MCF 10A (cell line): ENCODE measurements at places on chromosomes 2 and 18. TPM values are rescaled to one million over a fixed set of nuclear protein-coding genes. Genes with fewer than 3 reads are reported as not detected.

DNA sequence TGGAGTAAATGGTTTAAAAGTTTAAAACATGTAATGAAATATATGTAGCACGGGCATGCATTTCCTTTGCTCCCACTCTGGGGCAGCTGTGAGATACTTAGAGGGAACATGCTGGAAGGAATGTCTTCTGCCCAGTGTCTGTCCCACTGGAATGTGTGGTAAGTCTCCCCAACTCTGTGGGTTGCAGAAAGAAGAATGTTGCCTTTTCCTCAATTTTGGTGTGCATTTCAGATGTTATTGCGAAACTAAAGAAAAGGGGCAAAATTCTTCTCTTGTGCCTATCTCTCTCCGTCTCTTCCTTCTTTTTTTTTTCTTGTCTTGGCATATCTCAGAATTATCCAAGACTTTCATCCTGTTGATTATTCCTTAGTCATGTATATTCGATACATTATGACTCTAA is 201.1 kb downstream of the SH3RF3 start:
- DNase-seq = peak; percentile 27

DNA sequence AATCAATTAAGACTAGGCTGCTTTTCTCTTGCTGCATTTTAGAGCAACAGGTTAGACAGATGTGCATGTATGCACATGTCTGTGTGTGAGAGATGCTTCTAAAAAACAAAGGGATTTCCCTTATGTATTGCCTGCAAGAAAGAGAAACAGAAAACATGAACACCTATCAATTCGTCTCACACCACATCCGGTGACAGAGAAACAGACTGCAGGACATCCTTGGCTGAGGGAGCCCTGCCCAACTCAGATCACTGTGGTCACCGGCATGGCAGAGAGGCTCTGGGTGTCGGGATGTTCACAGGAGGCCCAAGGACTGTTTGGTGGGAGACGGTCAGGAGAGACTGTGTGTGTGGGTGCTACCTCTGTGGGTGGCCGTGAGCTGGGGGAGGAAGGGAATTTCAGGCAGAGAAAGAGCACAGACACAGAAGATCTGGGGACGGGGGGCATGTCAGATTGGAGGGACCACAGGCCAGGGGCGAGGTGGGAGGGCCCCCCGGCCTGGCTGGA is 24.9 kb downstream of the FHL2 start:
- DNase-seq = no peak

IAH1 gene
- 74.7 and 82.3 TPM in 2 replicates for total RNA-seq

CD226 gene
- total RNA-seq = 2.6 and 3.4 TPM in 2 replicates

DNA sequence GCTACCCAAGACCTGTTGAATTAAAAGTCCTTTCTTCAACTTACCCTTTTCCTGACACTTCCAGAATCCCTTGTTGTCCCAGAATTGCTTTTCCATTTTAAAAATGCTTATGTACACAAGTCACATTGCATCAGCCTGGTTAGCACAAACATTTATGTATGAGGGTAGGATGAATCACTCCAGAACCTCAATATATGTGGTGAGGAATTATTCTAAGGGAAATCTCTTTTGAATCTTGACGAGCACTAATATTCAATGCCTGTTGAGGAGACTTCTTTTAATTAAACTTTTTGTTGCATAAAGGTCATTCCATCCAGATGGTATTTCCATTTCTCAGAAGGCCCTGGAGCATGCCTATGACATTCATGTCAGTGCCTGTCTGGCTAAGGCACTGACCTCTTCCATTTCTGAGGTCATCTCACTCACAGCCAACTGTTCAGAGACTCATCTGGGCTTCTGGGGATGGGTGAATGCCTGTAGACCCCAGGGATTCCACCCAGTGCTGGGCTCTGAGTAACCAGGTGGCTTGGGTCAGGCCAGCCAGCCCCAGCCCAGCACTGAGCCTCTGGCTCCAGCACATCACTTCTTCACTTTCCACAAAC is 28.2 kb downstream of the ACMSD start:
- peak; percentile 18 for DNase-seq

DNA sequence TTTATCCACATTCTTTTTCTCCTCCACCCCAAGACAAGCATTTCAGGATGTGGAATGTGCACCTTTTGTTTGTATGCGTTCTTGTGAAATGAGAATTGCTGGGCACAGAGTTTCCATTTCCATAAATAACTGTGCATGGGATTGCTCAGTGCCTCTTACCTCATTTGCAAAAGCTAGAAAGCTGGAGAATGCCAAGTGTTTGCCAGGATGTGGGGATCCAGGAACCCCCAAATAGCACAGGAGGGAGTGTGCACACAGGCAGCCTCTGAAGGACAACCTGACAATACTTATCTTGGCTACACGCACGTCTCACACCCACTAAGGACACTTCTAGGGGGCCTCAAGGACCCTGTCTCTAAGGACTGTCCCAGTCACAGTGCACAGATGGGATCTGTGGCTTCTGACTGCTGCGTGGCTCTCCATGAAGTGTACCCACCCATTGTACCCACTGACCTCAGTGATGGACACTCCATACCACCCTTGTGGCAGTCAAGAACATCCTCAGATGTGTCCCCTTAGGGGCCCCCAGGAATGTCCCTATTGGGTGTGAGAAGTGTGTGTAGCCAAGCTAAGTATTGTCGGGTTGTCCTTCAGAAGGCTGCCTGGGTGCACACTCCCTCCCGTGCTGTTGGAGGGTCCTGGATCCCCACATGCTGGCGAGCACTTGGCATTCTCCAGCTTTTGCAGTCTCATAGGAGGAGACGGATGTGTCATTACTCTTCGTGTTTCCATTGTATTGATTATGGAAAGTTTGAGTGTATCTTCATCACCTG is 38.4 kb downstream of the CAPN13 start:
- no peak for DNase-seq

- no peak for DNase-seq
These were observed 1393.6 kb upstream of the NXPH2 start for GRCh38 chr2:140173790-140174189.

DNA sequence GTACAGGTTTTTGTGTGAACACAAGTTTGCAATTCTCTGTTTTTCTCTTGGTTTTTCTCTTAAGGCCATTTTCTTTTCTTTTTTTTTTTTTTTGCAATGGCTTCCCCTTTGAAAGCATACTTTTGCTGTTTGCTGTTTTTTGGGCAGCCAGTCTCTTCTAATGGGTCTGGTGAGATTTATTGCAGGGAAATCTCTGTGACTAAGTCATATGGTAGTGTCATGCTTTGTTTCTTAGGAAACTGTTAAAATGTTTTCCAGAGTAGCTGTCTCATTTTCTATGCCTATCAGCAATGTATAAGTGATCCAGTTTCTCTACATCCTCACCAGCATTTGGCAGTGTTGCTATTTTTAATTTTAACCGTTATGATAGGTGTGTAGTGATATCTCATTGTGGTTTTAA is 27.9 kb upstream of the CDCA7 start:
- no peak for DNase-seq

- DNase-seq = no peak
These were observed 332.6 kb downstream of the RIT2 start for GRCh38 chr18:42782929-42783328.

DNA sequence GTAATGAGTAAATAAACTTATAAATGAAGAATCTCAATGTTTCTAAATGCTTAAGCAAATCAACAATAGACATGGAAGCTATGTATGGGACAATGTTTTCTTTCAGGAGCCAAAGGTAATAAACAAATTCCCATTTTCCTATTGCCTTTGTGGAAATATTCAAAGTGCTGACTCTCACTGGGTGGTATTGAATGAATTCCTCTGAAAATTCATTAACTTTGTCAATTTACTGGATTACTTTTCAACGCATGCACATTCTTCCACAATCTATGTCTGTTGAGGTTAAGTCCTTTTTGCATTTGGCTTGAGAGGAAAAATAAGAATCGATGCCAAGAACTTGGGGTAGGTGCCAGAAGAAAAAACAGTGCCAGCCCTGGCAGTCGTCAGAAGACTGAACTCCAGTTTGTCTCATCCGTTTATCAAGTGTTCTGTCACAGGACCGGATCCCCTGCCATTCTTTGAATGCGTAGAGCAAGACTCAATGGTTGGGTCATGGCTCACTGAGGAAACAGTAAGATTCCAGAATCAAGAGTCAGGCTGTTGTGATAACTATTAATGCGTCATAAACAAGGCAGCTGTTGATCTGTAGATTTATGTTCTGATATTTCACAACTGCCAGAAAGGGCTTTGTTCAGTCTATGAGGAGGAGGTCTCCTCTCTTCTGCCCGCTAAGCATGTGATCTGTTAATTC is 133.3 kb downstream of the GFPT1 start:
- peak; percentile 90 for DNase-seq

- DNase-seq = no peak
These were observed 29.5 kb upstream of the CHN1 start for GRCh38 chr2:175034716-175035115.

ATP6V1C2 gene
- 0.19 and 0.47 TPM in 2 replicates for total RNA-seq

GAL3ST2 gene
- 0.37 TPM in 1 of 2 replicates, not detected in the other for total RNA-seq

DNA sequence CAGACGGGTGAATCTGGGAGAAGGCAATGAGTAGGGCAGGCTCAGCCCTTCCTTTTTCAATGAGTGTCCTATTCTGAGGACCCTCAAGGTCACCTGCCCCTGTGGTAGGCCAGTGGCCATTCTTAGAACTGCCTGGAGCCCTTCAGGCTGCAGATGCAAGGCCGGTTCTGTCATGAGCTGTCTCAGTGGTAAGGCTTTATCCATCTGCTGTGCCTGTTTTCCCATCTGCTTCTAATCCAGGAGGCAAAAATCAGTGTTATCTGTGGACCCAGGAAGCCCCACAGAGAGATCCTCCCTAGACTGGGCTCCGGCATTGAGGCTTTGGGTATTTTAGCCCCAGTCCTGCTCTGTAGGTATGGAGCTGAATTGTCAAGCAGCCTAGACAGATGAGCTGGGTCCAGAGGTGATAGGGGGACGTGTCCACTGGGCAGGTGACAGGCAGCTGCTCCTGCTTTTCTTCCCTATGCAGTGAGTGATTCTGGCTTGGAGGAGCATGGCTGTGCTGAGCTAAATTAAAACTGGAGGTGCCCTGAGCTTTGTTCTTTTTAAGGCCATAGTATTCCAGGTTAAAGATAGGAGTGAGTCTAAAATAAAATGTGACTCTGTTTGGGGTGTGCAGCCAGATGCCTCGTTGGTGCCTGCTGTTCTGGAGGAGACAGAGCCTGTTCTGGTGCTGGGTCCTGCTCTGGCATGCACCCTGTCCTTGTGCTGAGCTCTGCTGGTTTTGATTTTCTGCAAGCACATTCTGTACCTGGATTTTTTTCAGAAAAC is 92.5 kb downstream of the FHOD3 start:
- DNase-seq = no peak

DNA sequence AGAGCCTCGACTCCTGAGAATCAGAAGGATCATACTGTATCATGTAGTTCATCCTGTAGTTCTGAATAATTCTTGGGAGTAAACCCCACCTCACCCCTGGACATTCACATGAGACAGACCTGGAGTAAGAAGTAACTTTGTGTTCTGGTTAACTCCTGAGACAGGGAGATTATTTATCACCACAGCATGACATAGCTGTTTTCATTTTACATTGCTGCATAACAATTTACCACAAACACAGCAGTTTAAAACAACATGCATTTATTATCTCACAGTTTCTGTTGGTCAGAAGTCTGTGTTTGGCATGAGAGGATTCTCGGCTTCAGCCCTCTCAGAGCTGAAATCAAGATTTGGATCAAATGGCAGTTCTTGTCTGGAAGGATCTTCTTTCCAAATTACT is 855.8 kb upstream of the FANCL start:
- no peak for DNase-seq

GRCh38 chr2:101419096-101419663 is 31.9 kb upstream of the CREG2 start:
- peak; percentile 75 for DNase-seq

- no peak for DNase-seq
These were observed 107.6 kb upstream of the PKDCC start for GRCh38 chr2:41940060-41940744.

- DNase-seq = no peak
These were observed 183.7 kb upstream of the SIX2 start for GRCh38 chr2:45192991-45193390.

DNA sequence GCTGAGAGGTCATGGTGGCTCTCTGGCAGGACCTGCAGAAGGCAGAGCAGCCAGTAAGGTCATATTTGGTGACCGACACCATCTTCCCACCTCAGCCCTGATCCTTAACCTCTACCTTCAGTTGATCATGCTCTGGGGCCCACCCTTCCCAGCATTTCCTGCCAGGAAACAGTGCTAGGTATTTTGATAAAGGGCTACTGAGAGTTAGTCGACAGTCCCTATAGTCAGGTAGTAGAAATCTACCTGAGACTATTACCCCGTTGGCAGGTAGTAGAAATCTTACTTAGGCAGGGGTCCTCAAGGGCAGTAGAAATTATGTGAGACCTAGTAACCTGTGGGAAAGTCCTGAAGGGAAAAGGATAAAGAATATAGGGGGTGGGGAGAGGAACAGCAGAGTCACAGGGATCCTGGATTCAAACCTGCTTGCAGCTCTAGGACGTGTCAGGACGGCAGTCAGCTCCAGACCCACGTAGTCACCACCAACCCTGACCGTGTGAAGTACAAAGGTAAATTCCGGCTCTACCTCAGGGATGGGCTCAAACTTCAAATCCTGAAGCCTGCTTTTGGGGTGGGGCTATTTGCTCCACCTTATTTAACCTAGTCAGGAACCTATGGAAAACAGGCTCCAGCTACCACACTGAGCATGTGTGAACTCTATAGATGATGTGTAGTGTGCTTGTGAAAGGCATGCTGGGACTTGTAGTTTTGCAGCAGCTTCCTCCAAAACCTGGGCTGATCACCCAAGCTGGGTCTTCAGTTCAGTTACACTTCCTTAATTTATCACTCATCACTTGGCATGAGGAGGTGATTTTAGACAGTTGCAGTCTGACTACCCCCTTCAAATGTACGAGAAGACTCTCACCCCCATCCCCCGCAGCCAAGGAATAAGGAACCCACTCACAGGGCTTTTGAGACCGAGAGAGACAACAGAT is at the start of gene DQX1:
Gene DQX1, minus strand, starts transcription at position 515 of the 932 bp plus-strand sequence. Its CDS starts 502 bp downstream, at position 13.
- DNase-seq = peak; percentile 78

- no peak for DNase-seq
These were observed 144.8 kb upstream of the CYP26B1 start for GRCh38 chr2:72292433-72292832.

AMER3 gene
- not detected in 2 replicates for total RNA-seq

DNA sequence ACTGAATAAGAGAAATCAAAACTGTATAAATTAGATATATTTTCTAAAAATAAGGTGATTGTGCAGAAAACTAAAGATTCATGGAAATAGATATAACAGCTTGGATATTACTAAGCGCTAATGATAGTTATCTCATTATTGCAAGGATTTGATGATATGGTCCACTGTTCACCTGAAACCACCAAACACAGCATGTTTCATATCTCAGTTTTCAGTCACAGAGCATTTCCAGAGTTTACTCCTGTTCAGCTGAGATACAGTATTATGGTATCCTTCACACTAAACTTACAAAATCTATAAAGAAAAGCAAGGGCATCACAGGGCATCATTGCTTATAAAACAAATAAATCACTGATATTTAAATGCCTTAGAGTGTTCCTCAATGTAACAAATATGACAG is 591.6 kb downstream of the ERBB4 start:
- DNase-seq = no peak

DNA sequence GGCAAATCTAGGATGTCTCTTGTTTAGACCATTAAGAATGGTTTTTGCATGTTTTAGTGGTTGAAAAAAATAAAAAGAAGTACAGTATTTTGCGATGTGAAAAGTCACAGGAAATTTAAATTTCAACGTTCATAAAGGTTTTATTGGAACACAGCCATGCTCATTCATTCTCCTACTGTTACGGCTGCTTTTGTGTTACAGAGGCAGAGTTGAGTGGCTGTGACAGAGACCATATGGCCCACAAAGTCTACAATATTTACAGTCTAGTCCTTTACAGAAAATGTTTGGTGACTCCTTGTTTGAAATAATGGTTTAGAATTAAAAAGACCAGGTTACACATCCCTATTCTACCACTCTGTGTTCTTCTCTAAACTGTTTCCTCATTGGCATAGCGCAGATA is 48.1 kb downstream of the MYOM1 start:
- no peak for DNase-seq
